Dermis blood vessel endothelial cell (primary cell): ENCODE measurements at places on chromosomes 2 and 18.

GRCh38 chr2:68489282-68489681 is 21.9 kb downstream of the APLF start:
- DNase-seq: no peak

- DNase-seq: no peak
Observed at GRCh38 chr2:109053716-109054115, 64.7 kb upstream of the EDAR start.

- DNase-seq: no peak
Observed at GRCh38 chr2:10357193-10358169, 54.8 kb downstream of the HPCAL1 start.

DNA sequence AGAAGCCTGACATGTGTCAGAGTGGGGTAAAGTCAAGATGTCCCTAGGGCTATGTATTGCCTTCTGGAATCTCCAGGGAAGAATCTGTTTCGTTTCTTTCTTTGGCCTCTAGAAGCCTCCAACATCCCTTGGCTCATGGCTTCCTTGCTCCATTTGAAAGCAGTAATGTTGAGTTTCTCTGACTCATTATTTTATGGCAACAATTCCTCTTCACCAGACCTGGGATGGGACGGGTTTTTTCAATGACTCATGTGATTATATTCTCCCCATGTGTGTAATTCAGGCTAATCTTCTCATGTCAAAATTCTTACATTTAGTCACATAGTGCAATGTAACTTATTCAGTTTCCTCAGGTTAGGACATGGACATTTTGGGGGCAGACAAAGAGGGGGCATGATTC is 1038.6 kb downstream of the CBLN2 start:
- DNase-seq: no peak

DNA sequence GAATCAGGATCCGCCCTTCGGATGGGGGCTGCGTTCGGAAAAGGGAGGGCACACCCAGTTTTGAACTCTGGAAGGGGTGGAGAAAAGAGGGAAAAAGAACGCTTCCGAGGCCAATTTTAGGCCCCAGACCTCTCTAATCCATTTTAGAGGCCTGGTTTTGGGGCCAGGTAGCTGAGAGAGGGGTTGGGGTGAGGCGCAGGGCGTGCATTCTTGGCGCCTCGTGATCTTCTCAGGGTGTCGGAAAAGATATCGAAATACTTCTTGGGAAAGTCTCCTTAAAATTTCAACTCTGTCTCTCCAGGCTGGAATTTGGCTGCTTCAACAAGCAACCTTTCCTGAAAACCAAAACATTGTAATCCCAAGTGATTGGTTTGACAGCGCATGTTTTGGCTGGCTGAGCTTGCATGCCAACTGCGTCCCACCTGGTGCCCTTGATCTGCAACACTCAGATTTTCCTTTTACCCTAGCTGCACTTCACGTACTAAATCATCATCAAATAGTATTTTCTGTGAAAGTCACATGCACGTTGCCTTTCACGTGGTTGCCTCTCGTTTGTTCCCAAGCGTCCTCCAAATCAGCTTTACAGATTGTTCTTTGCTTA is 864 bp upstream of the XPO1 start:
- DNase-seq: peak; percentile 68

DNA sequence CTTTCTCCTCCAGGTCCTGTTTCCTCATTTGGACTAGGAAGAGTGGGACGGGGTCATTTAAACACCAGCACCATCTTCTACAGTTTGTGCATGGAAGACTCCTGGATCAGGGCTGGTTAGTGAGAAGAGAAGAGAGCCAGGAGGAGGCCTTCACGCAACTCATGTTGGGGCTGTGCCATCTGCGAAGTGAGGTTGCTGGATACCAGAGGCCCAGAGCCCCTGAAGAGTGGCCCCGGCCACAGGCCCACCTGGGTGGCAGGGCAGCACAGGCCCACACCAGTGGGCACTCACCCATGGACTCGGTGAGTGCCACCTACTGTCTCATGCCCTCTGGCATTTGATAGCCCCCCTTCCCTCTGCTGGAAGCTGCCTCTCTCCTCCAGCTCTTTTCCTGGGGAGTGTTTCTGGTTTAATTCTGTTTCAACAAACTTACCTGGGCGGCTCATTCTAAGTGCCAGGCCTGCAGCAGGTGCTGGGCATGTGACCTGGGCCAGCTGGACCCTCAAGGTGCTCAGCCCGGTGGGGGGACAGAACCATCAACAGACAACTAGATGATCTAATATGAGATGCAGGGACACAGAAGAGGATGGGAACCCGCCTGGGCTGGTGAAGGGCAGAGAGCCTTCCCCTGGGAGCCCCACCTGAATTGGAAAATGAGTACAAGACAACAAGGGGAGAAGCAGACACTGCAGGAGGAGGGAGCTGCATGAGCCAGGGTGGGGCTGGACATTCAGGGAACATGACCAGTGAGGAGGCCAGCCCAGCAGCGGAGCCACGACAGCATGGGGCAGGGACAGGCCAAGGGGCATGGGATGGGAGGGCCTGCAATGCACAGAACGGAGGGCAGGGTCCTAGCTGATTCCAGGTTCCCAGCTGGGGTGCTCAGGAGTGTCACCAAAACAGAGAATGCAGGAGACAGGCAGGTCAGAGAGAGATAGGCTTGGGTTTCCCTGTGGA is 70.6 kb downstream of the MARCO start:
- no peak for DNase-seq

DNA sequence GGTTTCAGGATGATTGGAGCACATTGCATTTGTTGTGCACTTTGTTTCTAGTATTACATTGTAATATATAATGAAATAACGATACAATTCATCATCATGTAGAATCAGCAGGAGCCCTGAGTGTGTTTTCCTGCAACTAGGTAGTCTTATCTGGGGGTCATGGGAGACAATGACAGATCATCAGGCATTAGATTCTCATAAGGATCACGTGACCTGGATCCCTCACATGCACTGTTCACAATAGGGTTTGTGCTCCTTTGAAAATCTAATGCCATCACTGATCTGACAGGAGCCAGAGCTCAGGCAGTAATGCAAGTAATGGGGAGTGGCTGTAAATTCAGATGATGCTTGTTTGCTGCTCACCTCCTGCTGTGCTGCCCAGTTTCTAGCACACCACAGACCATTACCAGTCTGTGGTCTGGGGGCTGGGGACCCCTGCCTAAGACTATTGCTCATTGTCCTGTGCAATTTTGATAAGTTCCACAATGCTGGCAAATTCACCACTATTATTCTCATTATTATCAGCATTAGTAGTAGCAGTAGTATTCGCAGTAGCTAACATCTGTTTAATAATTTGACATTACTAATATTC is 428.7 kb upstream of the TNP1 start:
- no peak for DNase-seq

DNA sequence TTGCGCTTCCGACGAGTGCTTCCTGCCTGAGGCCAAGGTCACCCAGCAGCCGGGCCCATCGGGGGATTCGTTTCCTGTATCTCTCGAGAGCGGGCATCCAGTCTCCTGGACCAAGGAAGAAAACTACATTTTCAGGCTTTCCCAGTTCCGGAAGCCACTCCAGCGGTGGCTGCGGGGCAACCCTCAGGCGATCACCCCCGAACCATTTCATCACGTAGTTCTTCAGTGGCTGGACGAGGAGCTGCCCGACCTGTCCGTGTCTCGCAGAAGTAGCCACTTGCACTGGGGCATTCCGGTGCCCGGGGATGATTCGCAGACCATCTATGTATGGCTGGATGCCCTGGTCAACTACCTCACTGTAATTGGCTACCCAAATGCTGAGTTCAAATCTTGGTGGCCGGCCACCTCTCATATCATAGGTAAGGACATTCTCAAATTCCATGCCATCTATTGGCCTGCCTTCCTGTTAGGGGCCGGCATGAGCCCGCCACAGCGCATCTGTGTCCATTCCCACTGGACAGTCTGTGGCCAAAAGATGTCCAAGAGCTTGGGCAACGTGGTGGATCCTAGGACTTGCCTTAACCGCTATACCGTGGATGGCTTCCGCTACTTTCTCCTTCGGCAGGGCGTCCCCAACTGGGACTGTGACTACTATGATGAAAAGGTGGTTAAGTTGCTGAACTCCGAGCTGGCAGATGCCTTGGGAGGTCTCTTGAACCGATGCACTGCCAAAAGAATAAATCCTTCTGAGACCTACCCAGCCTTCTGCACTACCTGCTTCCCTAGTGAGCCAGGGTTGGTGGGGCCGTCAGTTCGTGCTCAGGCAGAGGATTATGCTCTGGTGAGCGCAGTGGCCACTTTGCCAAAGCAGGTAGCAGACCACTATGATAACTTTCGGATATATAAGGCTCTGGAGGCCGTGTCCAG is 1.0 kb downstream of the MARS2 start:
- DNase-seq: peak; percentile 21

DNA sequence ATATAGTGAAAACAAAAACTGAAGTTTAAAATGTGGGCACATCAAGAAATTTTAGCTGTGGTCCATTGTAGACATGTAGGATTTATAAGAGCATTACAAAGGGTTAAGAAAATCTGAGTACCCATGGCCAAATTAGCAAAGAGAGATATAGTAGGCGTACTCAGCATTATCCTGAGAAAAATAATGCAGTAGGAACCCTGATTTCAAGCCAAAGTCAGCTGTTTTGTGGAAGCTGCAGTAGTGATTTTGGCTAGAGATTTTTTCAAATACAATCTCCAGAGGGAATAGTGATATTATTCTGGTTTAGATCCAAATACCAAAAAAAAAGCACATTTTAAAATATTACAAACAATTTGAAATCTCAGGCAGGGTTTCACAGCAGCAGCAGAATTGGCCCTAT is 450.9 kb downstream of the FBXO15 start:
- no peak for DNase-seq

DNA sequence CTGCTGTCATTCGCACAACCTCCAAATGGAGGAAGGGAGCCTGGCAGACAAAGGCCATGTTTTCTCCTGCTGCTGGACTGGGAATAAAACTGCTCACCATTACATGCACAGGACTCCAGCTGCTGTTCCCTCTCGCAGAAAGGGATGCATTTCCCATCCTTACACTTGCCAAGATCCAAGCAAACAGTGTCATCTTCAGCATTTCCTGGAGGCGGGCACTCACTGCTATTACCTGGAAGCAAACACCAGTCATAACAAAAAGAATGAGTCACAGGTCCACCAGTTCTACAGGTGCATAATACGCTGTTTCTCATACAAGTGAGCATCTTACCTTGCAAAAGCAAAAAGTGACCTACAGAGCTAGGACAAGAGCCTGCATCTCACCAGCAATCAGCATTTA is 22.7 kb downstream of the IAH1 start:
- DNase-seq: no peak

DNA sequence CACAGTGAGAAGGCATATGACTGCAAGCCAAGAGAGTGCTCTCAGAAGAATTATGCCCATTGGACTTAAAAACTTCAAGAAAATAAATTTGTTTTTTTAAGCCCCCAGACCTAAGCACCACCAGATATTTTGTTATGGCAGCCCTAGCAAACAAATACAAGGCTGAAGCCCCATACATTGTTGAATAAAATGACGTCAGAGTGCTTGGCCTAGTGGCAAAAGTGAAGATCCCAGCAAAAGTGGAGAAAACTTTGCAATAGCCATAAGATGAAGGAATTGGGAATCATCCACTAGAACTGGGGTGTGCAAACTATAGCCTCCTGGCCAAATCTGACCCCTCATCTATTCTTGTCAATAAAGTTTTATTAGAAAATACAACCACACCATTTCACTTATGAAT is 517.5 kb downstream of the IRS1 start:
- DNase-seq: no peak

DNA sequence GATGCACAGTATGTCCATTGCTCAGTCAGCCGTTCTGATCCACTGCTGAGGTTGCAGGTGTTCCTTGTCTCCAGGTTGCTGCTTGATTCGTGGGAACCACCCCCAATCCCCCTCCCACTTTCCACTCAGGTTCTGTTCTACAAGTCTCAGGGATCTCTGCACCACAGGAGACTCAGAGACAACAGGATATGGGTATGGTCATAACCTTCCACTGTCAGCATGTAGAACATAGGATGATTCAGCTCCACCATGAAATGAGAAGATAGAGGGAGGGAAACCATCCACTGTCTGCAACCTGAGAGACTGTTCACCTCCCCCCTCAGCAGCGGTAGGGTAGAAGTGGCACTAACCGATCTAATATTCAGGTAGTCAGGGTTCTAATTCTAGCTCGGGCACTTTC is 19.0 kb upstream of the KLF7 start:
- no peak for DNase-seq

GRCh38 chr18:53943326-53943860 is 281.1 kb downstream of the MBD2 start:
- DNase-seq: no peak

DNA sequence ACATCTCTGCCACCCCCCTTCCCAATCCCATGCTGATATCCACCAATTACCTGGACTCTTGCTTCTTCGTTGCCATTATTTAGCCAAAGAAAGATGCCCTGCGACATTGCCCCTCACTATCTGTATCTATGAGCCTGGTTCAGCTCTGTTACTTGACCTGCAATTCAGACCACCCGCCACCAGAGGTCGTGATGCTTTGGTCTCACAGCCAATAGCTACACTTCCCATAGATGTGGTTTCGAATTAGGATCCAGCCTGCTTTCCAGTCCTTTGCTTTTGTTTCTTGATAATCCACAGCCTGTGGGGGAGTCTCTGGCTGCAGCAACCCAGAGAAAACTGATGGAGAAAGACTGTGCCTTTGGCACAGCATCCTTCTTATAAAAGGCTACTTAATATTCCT is 239.4 kb downstream of the KLHL29 start:
- DNase-seq: peak; percentile 22

DNA sequence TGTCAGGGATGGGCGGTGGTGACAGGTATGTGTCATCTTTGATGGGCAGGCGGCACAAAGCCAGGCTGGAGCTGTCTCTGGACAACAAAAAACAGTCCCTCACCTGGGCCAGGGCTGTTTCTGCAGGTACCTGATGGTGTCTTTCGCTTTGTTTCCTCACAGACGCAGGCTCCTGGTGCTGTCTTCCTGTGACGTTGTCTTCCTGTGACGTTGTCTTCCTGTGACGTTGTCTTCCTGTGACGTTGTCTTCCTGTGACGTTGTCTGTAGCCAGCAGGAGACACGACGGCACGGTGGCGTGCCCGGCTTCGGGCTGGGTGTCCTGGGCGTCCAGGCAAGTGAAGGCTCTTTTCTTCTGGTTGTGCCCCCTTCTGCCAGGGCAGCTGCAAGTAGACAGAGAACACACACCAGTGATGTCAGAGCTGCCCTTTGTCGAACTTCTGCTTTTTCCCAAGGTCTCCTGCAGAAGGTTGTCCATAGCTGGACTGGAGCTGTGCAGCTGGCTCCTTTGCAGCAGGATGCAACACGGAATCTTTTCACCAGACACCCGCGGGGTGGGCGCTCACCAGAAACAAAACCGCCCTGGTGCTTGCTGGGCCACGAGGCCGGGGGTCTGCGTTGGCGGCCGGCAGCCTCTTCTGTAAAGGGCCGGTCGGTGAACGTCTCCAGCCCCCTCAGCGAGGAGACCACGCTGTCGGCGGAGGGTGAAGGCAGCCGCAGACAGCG is 21.1 kb downstream of the GPR35 start:
- DNase-seq: peak; percentile 24

DNA sequence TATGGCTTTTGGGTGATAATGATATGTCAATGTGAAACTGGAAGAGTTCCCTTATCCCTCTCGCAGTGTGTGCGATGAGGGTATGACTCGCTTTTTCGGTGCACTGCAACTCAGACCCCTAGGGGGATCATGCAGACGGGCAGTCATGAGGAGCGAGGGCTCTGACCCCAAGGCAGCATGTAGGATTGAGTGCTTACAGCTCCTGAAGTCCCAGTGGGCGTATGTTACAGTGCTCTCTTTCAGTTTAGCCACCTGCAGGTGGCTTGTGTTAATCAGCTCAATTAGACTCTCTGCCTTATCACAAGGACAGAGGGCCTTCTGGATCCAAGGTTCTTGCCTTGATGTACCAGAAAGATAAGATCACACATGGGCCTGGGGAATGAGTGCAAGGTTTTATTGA is 1269.9 kb upstream of the GYPC start:
- no peak for DNase-seq

- DNase-seq: peak; percentile 78
Observed at GRCh38 chr18:9137168-9138066, 836 bp downstream of the ANKRD12 start.
